ENCODE measurements at places on chromosomes 4 and X. TPM values are rescaled to one million over a fixed set of nuclear protein-coding genes. Genes with fewer than 3 reads are reported as not detected.

The CYBB gene
- 225 TPM for total RNA-seq

DNA sequence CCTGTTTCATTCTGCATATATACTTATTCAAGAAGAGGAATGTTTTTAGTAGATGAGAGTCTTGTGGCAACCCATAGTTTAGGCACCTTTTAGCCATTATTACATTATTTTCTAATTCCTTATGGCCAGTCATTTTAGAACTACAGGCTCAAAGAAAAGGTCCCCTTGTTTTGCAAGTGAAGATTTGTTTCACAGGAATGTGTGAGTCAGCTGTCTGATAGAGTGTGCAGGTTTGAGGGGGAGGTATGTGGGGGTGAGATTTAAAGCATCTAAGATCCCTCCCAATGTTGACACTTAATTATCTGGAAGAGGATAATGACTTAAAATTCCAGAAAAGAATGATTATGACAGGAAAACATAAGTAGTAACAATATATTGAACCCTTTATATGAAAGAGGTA, 495.6 kb downstream of the KCNIP4 start:
- DNase-seq: no peak

DNA sequence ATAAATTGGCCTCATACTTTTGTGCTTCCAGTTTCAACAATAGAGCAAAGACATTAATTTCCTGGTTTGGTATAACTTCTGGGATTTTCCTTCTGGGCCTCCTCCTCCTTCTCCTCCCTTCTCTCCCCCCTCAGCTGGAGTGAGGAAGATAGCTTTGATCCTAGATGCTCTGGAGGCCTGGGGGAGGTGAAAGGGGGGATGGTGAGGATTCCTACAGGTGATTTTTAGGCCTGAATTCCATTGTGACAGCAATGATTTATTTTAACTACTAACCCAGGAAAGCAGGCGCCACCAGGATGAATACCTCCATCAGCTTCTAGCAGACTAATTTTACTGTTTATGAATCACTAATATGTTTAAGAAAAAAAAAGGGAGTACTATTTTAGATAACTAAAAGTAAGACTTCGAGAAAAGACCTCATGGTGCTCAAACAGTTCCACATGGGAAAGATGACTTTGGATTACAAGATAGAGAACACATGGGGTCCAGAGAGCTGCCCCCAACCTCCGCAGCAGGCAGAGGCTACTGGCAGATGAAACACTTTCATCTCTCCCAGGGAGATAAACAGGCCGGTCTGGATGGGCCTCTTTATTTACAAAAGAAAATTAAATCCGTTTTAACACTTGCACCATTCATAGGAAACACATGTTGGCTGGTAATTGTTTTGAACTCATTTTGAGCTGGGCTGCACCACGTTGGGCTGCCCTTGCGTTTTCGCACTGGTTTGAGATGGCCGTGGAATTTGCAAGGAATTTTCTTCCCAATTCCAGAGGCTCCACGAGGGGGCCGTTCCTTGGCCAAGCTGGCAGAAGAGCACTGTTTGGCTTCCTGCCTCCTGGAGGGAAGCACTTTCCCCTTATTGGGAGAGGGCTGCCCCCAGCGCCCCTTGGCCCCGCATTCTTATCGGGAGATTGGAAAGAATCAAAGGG, 125.1 kb upstream of the STX18 start:
- DNase-seq: no peak

DNA sequence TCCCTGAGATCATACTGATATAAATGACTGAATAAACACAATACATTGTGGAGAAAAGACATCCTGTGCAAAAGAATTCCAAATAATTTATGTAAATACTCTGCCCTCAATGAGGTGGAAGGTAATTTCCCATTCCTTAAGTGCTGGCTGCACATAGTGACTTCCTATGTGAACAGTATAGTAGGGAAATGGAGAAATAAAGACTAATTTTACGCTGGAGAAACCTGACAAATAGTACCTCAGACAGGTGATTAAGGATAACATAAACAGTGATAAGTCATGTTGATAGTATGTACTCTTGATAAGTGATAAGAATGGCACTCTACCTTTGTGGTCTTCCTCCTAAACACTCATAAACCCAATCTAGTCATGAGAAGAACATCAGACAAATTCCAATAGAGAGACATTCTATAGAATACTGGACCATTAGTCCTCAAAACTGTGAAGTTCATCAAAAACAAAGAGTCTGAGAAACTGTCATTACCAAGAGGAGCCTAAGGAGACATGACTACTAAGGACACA, 274.0 kb downstream of the CHIC1 start:
- DNase-seq: no peak

DNA sequence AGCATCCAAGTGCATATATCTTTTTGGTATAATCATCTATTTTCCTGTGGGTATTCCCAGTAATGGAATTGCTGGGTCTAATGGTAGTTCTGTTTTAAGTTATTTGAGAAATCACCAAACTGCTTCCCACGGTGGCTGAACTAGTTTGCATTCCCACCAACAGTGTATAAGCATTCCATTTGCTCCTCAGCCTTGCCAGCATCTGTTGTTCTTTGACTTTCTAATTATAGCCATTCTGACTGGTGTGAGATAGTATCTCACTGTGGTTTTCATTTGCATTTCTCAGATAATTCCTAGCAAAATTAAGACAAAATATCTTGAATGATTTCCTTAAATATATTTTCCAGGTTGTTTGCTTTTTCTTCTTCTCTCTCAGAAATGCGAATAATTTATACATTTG, 341.1 kb downstream of the GBA3 start:
- no peak for DNase-seq

DNA sequence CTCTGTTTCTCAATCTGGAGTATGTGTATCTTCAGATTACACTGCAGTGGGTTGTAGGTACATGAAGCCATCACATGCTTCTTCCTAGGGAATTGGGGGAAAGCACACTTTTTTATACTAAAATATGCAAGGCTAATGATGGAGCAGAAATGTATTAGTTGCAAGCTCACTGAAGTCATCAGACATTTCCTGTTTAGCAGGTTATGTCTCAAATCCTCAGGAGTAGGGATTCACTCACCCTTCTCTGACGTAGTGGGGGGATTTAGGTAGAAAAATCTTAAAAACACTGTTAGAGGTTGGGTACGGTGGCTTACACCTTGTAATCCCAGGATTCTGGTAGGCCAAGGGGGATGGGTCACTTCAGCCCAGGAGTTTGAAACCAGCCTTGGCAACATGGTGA, 128.4 kb upstream of the GPC4 start:
- no peak for DNase-seq

The NFKB1 gene
- 48.8 TPM for total RNA-seq

- DNase-seq: no peak
Observed at GRCh38 chrX:23134136-23134535, 134.4 kb downstream of the DDX53 start.

The UGT2A1 gene
- total RNA-seq: not detected

DNA sequence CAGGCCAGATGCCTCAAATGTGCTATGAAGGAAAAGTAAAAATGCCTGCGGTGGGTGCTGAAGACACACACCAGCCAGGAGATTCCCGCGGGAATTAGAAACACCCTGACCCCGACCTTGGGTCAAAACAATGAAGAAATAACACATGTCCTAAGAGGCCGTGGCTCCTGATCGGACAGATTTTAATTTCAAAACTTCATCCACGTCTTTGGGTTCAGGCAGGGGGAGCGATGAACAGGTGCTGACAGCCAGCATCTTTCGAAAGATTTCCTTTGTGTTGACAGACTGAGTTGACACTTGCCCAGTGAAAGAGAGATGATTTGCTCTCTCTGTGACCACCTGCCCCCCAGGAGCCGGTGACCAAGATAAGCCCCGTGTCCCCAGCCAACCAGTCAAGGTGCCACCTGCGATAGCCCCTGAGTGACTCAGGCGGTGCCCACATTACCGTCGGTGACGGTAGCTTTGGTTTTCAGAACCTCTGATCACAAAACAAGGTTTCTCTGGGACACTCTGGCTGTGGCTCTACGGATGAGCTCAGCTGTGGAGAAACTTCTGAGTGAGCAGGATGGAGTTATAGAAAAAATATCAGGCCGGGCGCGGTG, 11.0 kb upstream of the IL3RA start:
- no peak for DNase-seq

- DNase-seq: no peak
Observed at GRCh38 chrX:13345037-13345436, 25.2 kb upstream of the ATXN3L start.

DNA sequence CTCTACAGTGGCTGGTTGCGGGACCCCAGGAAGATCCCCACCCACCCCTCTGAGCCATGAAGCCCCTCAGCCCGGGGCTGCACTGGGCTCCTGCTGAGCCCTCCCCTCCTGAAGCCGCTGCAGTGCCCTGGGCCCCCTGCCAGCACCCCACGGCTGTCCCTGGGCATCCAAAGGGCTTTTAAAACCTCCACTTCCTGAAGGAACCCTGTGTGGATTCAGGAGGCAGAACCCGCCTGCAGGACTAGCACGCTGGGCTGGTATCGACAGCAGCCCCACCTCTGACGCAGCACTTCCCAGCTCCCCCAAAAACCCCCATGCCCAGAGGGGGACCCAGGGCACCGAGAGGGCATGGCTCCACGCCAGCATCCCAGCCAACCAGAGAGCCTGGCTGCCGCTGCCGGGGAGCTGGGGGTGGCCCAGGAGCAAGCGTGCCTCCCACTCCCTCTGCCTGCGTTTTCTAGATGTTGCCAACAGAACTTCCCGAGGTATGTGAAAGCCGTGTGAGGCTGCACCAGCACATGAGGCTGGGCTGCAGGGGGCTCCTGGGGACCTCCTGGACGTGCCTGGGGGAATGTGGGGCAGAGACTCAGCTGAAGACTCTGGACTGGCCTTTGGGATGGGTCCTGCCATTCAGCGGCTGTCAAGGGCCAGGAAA, 6.3 kb downstream of the MXD4 start:
- peak; percentile 67 for DNase-seq

DNA sequence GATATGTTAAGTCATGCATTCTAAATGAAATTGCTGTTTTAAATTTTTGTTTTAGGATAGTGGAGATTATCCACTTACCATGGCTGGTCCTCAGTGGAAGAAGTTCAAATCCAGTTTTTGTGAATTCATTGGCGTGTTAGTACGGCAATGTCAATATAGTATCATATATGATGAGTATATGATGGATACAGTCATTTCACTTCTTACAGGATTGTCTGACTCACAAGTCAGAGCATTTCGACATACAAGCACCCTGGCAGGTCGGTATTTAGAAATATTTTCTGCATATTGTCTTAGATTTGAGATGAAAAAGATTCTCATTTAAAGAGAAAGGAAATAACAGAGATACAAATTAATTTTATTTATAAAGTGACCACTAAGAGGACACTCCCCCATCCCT, 83.6 kb downstream of the STAG2 start:
- no peak for DNase-seq

- no peak for DNase-seq
Observed at GRCh38 chr4:120052856-120053255, 13.8 kb downstream of the MAD2L1 start.

The DDIT4L gene
- total RNA-seq: 0.98 TPM

DNA sequence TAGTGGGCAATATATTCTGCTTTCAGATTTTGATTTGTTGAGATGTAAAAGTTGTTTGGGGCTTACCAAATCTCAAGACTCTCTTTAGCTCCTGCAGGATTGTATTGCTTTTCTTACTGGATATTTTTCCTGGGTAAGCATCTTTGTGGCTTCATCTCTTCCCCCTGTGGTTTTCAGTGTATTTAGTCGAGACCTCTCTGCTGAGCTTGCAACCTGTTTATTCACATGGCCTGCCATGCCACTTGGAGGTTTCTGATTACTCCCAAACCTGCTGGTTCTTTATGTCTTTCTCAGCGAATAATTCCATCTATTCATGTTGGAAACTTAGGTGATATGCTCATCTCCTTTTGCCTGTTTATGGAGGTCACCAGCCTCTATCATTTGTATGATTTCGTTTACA, 10.9 kb downstream of the CCNG2 start:
- no peak for DNase-seq

DNA sequence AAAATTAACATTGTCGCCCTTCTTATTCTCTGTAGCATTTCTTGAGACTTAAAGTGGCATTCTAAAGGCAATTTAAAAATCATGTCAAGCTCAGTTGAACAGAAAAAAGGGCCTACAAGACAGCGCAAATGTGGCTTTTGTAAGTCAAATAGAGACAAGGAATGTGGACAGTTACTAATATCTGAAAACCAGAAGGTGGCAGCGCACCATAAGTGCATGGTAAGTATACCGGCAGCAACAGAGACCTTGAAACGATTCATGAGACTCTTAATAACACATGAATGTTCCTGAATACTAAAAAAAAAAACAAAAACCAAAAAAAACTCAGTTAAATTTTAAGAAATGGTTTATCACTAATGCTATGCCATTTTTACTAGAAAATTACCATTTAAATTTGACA, 82.4 kb upstream of the HPRT1 start:
- no peak for DNase-seq

The P2RY4 gene
- 0.23 TPM for total RNA-seq

- no peak for DNase-seq
Observed at GRCh38 chr4:89741768-89742167, 95.2 kb downstream of the SNCA start.

Measured in upper lobe of right lung (tissue), 1 donor.